ENCODE measurements at places on chromosomes 7 and 10.

DNA sequence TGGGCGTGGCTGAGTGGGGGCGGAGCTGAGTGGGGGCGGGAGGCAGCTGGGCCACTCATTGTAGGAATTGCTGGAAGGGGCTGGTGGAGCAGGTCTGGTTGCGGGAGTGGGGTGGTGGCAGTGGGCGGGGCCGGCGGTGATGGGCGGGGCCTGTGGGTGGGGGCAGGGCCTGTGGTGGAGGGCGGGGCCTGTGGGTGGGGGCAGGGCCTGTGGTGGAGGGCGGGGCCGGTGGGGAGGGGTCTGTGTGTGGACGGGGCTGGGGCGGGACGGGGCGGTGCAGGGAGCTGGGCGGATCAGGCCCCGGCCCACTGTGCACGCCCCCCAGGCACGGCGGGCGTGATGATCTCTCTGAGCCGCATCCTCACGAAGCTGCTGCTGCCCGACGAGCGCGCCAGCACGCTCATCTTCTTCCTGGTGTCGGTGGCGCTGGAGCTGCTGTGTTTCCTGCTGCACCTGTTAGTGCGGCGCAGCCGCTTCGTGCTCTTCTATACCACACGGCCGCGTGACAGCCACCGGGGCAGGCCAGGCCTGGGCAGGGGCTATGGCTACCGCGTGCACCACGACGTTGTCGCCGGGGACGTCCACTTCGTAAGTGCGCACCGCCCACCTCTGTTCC lies 14.0 kb downstream of the SLC29A4 start:
- no peak for DNase-seq

DNA sequence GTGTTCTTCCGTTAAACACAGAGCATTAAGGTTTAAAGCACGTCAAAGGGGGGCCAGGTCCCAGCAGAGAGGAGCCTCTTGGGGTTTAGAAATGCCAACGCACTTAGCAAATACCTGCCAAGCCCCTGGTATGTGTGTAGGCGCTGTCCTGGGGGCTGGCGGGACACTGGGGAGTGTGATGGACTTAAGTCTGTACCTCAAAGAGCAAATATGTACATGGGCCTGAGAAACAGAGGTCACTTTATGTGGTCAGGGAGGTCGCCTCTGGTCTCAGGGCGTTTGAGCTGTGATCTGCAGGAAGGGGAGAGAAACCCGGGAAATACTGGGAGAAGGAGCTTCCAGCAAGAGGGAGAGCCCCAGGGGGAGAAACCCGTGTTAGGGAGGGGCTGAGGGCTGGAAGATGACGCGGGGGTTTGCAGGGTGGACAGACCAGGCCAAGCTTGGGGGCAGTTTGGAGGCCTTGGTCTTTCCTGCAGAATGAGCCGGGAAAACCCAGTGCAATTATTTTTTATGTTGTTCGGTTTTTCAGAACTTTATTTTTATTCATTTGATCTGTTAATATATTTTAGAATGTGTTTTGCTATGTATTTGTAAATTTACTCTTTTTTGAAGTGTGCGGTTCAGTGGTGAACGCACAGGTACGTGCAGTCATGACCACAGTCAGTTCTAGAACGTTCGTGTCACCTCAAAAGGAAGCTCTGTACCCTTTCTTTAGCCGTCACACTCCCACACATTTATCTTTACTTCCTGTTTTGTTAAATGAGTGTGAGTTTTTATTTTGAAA lies 441.4 kb upstream of the FOXK1 start:
- no peak for DNase-seq

DNA sequence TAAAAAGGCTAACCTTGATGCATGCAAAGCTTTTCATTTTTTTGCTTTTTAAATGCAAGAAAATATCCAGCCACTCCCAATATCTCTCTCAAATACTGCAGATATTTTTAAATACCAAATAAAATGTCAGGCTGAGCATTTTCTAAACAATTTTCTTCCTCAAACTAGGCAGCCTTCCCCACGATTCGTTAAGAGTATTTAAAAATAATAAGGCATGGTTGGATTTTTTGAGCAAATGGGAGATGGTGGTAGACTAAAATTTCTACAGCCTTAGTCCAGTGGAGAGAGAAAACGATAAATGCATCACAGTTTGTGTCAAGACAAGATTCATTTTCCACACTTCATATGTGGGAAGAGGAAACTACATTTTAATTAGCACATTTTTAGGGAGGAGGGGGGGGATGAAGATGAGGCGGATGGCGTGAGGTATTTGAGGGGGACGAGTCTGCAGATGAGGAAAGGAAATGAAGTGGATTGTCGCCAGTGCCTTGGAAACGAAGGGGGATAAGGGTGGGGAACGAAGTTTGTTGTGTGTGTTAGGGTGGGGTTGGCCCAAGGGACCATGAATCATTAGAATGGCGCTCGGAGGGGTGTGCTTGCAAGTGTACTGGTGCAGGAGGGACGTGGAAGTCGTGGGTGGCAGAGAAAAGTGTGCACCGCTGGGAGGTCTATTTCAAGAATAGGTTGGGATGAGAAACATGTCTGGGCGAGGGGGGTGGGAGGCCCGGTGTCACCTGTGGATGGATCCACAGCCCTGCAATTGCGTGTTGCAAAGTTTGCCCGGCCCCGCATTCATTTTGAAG lies 1.2 kb upstream of the ADD3 start:
- no peak for DNase-seq

DNA sequence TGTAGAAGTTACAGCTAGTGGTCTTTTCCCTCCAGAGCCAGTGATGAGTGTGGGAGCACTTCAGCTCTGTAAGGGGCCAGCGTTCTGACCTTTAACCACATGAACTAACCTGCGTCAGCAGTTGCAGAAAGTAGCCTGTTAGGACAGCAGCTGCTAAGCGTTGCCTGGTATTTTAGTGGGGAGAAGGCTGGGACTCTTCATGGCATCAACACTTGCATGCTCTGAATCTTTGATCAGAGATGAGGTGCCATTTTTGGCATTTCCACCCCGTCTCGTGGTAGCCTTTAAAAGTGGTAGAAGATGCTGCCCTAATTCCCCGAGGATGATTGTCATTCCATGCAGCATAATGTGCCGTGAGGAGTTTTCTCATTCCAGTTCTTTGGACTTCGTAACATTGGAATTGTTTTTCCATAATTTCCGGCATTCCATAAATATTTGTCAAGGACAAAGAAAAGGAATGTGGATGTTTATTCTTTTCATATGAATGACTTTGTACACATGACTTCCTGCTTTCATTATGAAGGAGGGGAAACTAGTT lies 92.2 kb downstream of the AVL9 start:
- no peak for DNase-seq

- no peak for DNase-seq
These were observed 32.8 kb upstream of the PTPRN2 start for GRCh38 chr7:158620418-158620817.

GRCh38 chr10:78197628-78198272 lies 164.1 kb downstream of the RPS24 start:
- DNase-seq: no peak

- DNase-seq: no peak
These were observed 159.3 kb downstream of the ETV1 start for GRCh38 chr7:13829914-13830900.

GRCh38 chr10:113047605-113047962 lies 97.5 kb downstream of the TCF7L2 start:
- no peak for DNase-seq

DNA sequence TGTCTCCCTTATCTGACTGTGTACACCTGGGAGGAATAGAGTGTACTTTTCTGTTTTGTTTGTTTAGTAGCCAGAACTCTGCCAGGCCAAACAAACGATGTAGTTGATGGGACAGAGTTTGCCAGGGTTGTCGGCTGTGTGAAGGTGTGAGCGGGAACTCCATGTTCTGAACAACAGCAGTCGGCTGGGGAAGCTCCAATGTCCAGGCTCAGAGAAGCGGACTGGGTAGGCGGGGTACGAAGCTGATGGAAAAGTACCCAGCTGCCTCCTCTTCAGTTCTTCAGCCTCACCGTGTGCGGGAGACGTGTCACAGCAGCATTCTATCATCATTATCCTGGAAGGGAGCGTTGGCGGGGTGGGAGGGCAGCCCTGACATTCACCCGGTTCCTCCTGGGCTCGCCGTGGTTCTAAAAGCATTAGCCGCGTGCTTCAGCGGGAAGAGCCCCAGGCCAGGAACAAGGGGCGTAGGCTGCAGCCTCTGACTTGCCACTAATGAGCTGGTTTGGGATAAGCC lies 52.9 kb downstream of the PFKFB3 start:
- DNase-seq: no peak

GRCh38 chr7:80319461-80319860 lies 184.8 kb downstream of the GNAI1 start:
- DNase-seq: no peak

DNA sequence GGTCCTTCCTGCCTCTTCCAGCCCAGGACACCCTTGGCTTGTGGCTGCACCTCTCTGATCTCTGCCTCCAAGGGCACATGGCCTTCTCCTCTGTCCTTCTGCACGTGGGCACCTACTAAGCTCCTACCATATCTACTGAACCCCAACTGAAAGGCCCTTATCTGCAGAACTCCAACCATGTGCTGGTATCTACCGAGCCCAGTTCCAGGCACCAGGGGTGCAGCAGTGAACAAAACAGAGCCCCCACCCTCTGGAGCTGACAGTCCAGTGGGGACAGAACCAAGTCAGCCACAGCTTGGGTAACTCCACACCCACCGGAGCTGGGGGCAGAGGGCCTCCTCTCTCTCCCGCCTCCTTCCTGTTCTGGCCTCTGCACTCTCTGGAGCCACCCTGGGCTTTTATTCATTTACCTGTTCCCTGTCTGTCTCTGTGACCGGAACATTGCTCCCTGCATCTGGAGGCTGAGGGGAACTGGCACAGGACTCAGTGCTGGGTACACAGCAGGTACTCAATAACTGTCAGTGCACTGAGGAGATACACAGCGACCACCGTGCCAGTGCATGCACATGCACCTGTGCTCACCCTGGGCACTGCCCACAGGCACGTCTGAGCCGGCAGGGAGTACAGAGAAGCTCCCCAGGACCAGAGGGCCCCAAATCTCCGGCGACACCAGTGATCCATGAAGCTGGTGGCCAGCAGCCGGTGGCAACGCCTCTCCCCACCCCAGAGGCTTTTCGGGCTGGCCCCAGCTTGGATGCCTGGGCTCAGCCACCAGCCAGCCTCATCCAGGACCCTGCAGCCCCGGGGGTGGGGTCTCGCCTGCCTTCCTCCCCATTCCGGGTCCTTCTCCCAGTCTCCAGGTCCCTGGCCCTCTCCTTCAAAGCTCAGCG lies 2.0 kb downstream of the MICALL2 start:
- no peak for DNase-seq

GRCh38 chr7:90723233-90723632 lies 127.1 kb downstream of the CDK14 start:
- no peak for DNase-seq

- no peak for DNase-seq
These were observed 61.6 kb downstream of the ZNF277 start for GRCh38 chr7:112267944-112268691.

DNA sequence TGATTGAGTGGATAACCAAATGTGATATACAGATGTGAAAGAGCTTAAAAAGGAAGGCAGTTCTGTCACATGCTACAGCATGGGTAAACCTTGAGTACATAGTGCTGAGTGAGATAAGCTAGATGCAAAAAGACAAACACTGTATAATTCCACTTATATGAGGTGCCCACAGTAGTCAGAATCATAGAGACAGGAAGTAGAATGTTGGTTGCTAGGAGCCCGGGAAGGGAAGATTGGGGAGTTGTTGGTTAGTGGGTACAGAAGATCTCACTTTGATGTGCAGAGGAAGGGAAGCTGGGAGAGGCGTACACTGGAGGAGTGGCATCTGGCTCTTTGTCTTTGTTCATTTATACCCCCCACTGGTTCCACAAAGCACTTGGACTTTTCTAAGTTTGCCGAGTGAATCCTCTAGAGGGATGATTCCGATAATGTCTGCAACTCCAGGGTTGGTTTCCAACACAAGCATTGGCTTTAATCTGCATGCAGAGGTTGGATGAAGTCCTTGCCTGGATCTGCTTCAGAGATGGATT lies 39.5 kb downstream of the TSPAN14 start:
- DNase-seq: no peak

DNA sequence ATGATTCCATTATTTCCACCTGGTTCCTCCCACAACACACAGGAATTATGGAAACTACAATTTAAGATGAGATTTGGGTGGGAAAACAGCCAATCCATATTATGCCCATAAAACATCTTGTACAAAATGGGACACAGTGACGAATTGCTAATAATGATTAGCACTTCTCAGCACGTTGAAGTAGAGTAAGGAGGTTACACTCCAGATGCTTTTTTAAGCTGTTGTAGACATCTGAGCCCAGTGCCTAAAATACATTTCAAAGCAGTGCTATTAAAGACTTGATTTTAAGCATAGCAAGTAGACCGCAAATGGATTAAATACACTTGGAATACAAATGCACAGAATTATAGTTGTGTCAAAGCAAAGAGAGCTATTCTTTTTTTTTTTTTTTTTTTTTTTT lies 105.9 kb downstream of the AASS start:
- no peak for DNase-seq

- DNase-seq: no peak
These were observed 360.5 kb upstream of the GALNT17 start for GRCh38 chr7:70771451-70771850.
